ENCODE measurements at places on chromosomes 4 and X. TPM values are rescaled to one million over a fixed set of nuclear protein-coding genes. Genes with fewer than 3 reads are reported as not detected.

TDO2 gene
- 1.8 TPM for total RNA-seq

MAGEA2 gene
- total RNA-seq, result not detected

FAT1 gene
- total RNA-seq, result 114 TPM

ACOT9 gene
- 52.8 TPM for total RNA-seq

Measured in fibroblast of the aortic adventitia (primary cell).